ENCODE measurements at places on chromosomes 2 and 18.

- DNase-seq, result no peak
These were observed 294.1 kb downstream of the ALK start for GRCh38 chr2:29627279-29627711.

- no peak for DNase-seq
These were observed 863 bp upstream of the SIX2 start for GRCh38 chr2:45009928-45010701.

DNA sequence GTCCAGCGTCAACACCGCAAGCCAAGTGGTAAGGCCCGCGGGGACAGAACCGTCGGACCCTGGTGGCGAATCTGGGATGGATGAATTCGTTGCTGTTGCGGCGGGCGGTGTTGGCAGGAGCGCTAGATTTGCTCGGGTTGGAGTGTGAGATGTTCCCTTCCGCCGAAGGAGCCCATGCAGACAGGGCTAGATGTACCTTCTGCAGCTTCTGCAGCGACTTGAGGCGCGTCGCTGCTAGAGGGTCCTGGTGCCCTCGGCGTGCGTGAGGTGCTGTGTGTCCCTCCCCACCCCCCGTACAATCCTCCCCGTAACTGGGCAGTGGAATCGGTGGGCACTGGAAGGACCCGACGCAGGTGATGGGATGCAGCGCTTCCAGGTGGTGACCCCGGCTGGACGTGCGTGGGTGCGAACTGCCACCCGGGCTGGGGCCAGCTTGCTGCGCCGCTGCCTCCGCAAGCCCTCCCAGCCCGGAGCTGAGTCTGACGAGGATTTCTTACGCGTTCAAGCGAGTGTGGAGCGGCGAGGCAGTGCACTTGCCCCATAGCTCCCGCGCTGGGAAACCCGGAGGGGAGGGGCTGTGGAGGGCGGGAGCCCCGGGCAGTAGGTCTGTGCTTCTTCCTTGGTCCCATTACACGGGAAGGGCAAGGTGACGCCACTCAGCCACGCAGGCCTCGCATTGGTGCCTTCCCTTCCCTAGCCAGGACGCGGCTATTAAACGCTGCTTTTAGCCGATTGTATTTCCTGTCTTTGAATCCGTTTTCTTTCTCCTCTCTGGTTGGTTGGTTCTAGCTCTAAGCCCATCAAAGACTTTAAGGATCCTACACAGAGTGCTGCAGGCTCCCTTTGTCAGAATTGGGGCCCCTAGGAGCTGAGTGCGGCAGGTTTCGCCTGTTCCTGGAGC is 34.2 kb downstream of the CHRNA1 start:
- DNase-seq, result peak; percentile 33

GRCh38 chr2:230134496-230135129 is 65.9 kb upstream of the SLC16A14 start:
- no peak for DNase-seq

GRCh38 chr18:805008-805754 is 6.9 kb downstream of the YES1 start:
- no peak for DNase-seq

DNA sequence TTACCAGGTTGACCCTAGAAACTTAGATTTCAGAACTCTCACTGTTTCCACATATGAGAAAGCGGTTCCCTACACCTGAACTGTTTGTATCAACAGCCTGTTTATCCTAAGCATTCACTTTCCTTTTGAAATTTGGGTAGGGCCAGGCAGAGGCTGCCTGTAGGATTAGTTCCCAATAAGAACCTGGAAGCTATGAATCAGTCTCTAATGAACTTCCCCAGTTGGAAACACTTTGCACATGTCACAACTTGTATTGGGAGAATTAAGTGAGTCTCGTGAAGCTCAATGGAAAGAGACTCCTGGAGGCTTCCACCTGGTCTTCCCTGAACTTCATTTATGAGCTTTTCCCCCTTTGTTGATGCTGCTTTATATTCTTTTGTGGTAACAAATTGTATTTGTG is 486.6 kb upstream of the HS6ST1 start:
- DNase-seq, result no peak

DNA sequence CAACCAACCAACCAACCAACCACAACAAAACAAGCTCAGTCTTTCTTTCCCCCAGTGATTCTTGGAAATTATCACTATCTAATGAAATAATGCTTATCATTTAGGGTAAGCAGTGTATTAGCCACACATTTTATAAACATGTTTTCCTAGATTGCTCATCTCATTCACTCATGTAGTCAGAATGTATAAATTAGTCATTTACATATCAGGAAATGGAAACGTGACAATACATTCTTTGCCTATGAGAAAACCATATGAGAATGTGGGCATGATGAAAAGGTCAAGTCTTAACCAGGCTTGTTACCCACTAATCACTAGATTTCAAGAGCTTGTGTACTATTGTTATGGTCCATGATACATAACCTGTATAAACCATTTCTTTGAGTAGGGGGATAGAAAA is 1583.4 kb upstream of the PIK3C3 start:
- no peak for DNase-seq

DNA sequence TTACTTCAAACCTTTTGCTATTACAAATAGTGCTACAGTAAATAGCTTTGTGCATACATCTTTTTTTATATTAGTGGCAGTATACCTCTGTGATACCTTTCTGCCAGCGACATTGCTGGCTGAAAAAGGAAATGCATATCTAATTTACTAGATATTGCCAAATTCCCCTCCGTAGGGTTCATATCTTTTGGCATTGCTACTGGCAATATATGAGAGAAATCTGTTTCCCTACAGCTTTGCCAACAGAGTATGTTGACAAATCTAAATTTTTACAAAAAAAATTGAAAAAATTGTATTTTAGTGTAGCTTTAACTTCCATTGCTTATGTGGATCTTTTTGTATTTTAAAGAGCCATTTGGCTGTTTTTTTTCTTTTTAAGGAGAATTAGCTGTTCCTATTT is 426.7 kb downstream of the TRIB2 start:
- DNase-seq, result no peak

DNA sequence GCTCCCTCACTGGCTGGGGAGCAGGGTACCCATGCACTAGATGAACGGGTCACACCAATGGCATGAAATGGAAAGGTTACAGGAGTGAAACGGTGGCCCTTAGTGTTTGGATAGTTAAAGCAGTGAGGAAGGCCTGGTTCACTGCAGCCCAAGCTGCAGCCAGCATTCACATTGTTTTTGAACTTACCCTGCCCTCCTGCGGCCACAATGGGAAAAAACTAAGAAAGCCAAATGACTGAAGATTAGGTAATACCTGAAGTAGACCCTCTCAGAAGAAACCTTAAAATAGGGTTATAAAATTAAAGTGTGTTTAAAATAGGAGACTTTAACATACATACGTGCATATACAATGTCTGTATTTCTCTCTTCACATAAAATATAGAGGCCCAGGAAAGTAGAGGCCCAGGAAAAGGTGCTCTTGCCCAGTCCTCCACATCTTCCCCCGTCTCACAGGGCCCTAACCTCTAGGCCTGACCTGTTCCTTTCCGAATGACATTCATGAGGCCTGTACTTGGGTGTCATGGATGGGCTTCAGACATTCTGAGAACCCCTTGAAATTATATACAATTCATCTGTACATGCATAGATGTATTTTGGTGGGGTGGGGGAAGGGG is 33.3 kb downstream of the DOK1 start:
- DNase-seq, result peak; percentile 52

GRCh38 chr2:233082222-233082930 is 22.2 kb downstream of the INPP5D start:
- DNase-seq, result no peak

- no peak for DNase-seq
These were observed 108.7 kb downstream of the XRCC5 start for GRCh38 chr2:216217904-216218260.

GRCh38 chr2:203687165-203687564 is 19.3 kb upstream of the CD28 start:
- no peak for DNase-seq

DNA sequence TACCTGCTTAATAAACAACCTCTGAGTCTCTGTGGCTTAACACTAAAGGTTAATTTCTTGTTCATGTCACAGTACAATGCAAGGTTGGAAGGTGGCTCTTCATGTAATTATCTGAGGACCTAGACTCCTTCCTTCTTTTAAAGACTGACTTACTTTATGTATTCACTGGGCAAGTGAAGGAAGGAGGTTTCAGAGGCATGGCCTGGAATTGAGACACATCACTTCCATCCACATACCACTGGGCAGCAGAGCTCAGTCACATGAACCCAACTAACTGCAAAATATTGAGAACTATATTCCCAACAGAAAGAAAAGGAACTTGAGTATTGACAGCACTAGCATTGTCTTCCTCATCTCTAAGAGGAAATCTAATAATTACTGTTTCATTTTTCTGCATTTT is 57.5 kb upstream of the FN1 start:
- DNase-seq, result no peak

GRCh38 chr2:67526283-67526682 is 129.2 kb downstream of the ETAA1 start:
- no peak for DNase-seq

DNA sequence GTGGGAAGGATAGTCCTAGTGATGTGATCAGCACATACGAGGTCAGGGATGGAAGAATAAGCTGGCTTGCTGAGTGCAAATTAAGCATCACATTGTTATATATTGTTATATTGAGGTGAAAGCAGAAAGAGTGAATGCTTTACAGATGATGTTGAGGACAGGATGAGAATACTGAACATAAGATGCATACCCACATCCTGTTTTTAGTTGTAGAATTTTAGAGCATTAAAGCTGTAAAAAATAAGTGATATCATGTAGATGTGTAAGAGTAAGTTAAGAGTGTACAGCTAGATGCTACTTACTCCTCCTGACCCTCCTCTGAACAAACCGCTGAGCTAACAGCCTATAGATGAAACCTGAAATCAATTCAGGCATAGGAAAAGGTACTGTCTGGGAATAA is 271.0 kb upstream of the KCNJ3 start:
- no peak for DNase-seq

DNA sequence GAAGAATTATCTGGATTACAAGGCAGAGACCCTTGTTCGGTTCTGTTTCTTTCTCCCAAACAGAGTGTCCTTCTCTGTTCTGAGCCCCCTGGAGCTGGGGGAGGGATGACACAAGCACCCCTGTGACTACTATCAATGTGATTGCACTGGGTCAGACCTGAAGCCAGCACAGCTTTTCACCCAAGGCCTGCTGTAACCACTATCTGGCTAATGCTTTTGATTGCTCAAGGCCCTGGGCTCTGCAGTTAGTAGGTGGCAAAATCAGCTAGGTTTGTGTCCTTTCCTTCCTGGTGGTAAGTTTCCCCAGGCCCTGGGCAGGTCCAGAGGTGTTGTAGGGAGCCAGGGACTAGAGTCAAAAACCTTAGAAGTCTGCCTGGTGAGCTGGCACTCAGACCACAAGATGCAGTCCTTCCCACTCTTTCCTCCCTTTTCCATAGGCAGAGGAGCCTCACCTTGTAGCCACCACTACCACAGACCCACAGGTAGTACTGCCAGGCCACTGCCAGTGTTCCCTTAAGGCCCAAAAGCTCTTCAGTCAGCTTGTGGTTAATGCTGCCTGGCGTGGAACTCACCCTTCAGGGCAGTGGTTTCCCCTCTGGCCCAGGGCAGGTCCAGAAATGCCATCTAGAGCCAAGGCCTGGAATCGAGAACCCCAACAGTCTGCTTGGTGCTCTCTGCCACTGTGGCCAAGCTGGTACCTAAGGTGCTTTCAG is 83.0 kb downstream of the FAM117B start:
- no peak for DNase-seq

DNA sequence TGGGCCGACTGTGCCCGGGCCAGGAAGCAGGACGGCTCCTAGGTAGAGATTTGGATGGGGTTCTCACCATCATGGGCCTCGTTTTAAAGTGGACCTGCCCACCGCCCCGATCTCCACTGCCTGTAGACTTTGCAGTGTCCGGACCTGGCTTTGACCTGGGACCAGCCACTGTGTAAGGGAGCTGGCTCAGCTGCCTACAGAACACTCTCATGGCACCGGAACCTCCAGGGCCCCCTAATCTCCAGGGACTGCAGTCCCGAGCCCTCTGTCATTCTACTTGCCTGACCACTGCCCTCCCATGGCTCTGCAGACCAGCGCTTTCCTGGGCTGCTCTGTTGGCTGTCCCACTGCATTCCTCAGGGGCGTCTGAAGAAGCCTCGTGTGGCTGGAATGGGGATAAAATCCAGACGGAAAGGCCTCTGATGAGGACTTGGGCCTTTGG is 120.8 kb downstream of the GLI2 start:
- DNase-seq, result no peak

DNA sequence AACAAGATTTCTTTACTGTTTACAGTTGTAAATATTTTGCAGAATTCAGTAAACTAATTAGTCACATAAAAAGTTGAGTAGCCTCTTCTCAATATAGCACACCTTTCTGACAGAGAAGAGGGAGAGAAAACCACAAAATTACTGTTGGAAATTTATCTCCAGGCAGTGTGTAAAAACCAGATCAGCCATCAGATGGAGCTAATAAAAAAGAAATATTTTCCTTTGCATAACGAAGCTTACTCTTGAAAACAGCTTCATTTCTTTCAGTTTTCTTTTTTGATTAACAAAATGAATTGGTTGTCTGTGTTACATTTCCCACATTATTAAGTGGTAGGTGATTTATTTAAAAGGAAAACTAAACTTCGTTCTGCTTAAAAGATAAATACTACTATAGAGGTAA is 259.3 kb upstream of the KCNJ3 start:
- DNase-seq, result no peak

GRCh38 chr2:231398585-231398984 is 3.1 kb downstream of the B3GNT7 start:
- no peak for DNase-seq

DNA sequence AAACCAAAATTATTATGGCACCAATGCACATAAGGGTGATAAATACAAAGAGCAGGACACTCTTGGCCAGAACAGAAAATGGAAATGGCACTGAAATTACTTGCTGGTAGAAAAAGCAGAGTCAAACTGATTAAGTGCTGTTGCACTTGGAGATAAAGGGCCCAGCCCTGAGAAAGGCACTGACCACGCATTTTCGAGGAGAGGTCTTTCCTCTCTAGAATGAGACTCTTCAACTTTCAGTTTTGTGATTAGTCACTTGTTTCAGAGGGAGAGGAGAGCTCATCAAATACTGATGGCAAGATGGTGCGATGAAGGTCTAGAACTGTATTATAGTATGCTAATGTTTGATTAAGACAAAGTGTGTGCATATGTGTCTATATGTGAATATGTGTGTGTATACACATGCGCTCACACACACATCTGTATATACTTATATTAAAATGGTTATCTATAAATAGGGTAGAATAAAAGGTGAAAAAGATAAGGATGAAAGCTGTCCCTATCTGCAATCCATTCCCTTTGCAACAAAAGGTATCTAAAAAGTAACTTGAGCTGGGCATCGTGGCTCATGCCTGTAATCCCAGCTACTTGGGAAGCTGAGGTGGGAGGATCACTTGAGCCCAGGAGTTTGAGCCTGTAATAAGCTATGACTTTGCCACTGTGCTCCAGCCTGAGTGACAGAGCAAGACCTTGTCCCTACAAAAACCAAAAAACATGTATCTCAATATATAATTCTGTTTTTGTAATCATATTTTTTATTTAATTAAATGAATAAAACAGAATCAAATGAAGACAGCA is 48.8 kb upstream of the ZDBF2 start:
- no peak for DNase-seq
